Stimulated activated CD4-positive, alpha-beta T cell treated with anti-CD3 and anti-CD28 coated beads, Interleukin-12 subunit alpha, Interleukin-12 subunit beta, amount 100 ng/mL, for 24 hours (primary cell): ENCODE measurements at places on chromosomes 6 and 20.

GRCh38 chr6:142822383-142822782, 122.6 kb downstream of the HIVEP2 start:
- no peak for DNase-seq

DNA sequence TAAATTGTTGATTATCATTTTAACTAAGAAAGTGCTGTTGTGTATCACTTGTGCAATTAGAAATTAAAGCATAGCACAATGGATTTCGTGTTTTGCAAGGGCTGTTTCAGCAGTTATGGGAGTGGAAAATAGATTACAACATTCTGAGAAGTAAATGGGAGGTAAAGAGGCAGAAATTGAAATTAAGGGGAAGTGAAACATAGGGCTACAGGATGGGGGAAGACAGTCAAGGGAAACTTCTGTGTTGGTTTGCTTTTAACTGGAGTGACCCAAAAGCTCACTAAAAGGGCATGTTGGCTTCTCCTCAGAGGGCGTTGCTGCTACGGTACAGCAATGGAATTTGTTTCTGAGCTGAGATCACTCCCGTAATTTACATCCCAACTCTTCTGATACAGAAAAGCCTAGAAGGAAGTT, 147.5 kb downstream of the BCAS1 start:
- no peak for DNase-seq

DNA sequence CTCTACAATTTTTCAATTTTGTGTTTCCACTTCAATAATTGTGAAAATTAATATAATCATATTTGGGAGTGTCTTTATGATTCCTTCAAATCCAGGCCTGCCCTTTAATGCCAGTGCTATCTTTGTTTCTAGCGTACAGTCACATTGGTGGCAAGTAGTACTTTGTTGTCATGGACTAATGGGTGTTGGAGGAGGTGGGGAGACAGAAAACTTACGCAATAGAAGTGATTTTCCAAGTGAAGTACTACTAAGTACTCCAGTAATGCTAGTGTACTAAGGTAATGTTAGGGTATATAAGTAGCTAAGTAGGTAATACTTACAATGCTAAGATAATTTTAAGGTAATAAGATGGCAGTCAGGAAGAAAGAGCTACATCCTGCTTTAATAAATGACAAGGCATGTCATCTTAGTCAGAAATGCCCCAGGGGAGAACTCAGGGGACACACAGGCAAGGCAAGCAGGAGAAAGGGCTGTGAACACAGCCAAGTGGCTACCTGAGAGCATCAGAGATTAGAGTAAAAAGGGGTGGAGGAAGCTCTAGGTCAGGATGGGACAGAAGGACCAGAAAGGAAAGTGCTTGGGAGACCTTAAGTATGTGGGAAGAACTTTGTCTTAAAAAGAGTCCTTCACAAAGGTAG, 217.2 kb upstream of the PRDM1 start:
- DNase-seq: no peak

DNA sequence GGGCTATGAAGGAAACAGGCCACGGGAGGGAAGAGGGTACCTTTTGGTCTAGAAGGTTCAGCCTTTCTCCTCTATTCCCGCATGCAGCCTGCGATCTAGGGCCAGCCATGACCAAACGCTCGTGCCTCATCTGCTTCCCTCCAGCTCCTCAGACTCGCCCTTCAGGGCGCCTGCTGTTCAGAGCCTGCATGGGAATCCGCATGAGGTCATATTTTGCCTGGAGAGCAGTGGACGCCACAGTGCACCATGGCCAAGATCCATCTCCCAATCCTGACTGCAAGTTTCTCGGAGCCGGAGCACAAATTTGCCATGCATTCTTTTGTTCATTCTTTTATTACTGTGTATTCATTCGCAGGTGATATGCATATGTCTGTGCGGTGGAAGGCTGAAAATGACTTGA, 608.1 kb downstream of the QKI start:
- no peak for DNase-seq

GRCh38 chr6:129552413-129552812, 157.6 kb downstream of the ARHGAP18 start:
- no peak for DNase-seq

- peak; percentile 51 for DNase-seq
Observed at GRCh38 chr6:26331218-26332073, 33.6 kb upstream of the BTN3A2 start.

GRCh38 chr20:36573798-36574365, 485 bp downstream of the TGIF2 start:
- no peak for DNase-seq

- no peak for DNase-seq
Observed at GRCh38 chr6:143999406-143999805, 8.7 kb downstream of the PLAGL1 start.

DNA sequence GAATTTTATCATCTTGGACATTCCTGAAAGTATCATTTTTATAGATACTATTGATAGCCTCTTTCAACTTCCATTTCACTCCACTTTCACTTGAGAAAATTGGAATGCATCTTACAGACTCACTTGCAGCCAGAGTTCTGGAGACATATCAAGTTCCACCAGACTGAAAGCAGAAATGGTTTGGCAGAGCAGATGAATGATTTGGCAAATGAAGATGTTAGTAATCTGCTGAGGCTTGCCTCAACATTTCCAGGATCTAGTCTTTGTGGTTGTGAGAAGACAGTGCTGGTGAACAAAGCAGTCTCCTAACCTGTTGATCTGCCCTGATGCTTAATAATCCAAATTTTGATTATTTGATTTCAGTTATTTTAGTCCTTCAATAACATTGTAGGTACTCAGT, 202.6 kb downstream of the TRDN start:
- DNase-seq: no peak

DNA sequence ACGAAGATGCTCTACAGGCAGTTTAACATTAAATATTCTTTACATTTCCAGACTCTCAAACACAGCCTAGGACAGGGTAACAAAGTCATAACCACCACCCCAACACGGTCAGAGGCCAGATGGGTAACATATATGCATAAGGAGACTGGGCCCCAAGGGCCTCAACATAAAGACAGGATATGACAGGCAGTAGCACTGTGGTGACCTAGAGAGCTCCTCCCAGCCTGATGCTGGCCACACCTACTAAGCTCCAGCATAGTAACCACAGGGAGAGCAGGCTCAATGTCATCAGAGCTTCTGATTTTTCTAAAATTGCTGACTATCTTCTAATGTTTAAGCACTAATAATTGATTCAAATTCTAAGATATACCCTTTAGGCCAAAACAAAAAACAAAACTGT, 21.7 kb downstream of the SMLR1 start:
- DNase-seq: peak; percentile 1

- no peak for DNase-seq
Observed at GRCh38 chr6:75204217-75204958, 1.5 kb downstream of the COL12A1 start.

DNA sequence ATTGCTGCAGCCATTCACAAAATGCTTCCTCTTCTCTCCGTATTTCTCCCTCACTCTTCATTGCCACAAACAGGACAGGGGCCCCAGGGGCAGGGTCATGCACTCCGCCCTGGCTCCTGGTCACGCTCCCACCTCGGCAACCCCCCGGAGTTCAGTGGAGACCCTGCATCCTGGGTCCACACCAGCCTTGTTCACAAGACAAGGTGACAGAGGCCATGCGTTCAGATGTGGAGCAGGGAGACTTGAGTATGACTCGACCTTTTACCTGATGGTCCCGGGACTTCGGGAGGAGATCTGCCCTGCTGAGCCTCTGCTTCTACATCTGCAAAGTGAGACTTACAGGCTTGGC, 49.4 kb downstream of the ANKRD60 start:
- DNase-seq: no peak

GRCh38 chr6:38599966-38600550, 39.7 kb downstream of the BTBD9 start:
- no peak for DNase-seq

DNA sequence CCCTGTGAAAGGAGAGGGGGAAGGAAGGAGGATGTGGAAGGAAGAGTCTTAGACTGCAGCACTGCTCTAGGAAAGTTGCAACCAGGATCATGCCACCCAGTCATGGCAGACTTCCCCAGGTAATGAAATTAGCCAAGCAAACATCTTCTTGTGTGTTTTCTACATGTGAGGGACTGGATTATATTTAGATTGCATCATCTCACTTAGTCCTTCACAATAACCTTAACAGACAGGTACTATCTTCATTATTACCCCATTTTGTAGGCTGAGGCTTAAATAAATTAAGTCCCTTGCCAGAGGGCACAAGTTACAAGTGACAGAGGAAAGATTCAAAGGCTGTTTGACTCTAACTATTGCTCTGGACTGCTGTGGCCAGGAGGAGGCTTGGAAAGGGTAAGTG, 9.7 kb upstream of the MAFB start:
- DNase-seq: no peak

GRCh38 chr6:141335477-141336273, 797.0 kb upstream of the GJE1 start:
- no peak for DNase-seq

DNA sequence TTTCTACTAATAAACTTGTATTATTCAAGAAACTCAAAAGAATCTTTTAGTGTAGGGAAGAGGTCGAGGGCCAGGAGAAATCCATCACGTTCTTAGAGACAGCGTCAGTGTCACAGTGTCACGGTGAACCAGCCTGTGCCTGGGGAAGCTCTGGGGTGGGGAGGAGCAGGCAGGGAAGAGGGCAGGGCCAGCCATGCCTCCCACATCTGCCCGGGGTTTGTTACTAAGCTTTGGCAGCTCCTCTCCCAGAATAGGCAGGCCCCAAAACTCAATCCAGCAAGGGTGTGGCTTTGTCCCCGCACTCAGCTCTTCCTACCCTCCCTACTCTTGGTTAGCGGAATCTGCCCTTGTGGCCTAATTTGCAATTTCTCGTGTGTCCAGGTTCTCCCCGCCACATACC, 72.9 kb downstream of the TCP11 start:
- DNase-seq: no peak

GRCh38 chr6:81938014-81938856, 185.8 kb upstream of the TENT5A start:
- DNase-seq: no peak

DNA sequence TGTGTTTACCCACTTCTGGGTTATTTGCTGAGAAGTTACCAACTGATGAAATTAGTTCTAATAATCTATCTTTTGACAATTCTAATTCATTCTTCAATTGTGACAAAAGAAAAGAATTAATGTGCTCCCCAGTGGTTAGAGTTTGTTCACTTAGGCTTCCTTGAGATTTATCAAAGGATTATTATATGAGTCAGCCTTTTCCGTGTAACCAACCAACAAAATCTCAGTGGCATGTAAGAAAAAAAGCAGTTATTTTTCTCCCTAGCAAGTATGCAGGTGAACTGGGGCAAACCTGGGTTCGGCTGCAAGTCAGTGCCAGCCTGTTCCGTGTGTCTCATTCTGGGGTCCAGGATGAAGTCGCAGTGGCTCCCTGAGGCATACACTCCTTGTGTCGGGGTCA, 28.8 kb upstream of the HIVEP1 start:
- no peak for DNase-seq

DNA sequence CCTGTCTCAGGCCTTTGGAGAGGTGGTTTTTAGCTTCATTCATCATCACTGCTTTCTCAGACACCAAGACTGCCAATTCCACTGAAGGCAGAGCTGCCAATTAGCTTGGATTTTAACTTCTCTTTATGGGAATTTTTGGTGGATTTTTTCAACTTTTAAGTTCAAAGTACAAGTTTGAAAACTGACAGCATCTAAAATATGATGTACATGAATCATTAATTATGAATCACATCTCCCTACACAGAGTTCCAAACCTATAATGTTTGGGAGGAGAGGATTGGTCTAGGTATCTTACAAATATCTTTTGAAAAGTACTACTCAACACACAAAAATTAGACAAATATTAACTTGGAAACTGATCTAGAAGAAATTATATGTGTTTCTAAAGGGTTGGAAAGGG, 25.5 kb downstream of the CNKSR3 start:
- DNase-seq: no peak

DNA sequence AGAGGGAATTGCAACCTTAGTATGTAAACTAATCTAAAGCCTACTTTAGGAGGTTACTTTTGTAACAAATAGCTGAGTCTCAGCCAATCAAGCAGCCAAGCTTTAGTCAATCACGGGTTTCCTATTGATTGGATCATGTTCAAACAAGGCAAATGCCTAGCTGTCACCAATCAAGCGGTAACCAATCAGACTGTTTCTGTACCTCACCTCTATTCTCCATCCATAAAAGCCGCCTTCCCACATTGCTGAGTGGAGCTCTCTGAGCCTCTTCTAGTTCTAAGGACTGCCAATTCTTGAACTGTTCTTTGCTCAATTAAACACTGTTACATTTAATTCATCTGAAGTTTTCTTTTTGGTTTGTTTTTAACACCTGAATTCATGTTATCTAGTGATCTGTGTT, 148.4 kb upstream of the BMP5 start:
- DNase-seq: no peak

DNA sequence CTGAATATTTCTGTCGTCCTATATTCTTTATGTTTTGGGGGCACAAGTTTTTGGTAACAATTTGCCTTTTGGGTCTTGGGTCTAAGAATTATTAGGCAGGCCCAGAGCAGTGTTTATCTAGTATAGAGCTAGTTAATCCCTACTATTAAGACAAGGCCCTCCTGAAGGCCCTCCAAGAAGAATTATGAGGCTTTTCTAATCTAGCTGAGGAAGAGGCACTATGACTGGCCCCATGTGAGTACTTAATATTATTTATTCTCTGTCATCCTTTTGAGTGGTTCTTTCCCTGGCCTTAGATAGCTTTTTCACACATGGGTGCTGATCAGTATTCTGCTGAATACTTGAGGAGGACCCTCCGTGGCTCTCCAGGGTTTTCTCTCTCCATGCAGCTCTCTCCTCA, 25.1 kb downstream of the CHMP4B start:
- no peak for DNase-seq

- DNase-seq: no peak
Observed at GRCh38 chr6:26485112-26485780, 14.9 kb upstream of the BTN1A1 start.

DNA sequence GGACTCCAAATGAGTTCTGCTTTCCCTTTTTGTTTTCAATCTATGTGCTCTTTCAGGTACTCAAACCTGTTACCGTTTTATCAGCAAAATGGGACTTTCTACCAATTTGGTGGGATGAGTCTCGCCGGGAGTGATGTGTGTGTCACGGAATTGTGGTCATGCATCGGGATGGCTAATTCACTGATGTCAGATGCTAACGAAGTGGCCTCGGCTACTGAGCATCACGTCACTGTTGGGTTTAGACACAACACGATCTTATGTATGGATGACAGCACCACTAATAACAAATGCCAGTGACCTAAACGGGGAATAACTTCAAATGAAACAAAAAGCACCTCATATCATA, 1.6 kb upstream of the PCK1 start:
- DNase-seq: no peak

DNA sequence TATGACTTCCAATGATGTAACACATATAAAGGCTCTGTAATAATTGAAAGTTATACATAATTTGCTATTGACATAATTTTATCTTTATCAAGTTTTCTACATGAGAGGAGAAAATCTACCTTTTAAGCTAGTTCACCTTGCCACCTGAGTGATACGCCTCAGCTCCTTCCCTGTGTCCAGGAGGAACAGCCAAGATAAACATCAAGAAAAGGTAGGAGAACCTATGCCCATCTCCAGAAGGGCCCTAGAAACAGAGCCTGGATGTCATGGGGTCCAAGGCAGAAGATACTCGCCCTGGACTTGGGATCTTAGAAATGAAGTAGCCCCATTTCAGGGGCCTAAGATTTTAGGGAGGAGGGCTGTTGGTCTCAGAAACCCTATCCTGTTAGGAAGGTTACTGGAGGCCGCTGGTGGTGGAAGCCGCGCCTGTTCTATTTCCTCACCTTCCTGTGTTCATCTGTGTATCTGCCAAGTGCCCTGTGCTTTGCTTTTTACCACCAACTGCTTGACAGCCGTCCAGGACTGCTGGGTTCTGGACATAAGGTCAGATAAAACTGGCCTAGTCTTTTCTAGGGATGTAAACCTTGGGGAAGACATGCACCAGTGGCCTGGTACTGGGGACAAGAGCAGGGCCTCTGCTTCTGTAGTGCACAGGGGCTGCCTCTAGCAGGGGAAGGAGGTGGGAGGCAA, 178.5 kb downstream of the ARID1B start:
- no peak for DNase-seq
